Cerebellar nuclear complex (tissue), 1 donor: ENCODE measurements at places on chromosomes 12 and 14.

DNA sequence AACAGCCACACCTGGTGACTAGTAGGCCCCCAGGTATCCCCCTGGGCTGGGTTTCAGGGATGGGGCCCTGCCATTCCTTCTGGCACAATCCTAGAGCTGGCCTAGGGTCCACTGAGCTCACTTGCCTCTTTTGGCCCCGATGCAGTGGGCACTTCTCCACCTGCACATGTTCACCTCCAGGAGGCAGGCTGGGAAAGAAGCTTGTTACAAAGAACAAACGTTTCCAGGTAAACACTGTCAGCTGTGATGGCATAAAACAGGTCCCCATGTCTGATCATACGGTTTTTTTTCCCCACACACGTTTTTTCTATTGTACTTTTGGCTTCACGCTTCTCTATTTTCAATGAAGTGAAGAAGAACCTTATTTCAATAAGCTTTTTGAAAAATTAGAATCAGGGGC, 15.8 kb upstream of the HVCN1 start:
- no peak for DNase-seq

DNA sequence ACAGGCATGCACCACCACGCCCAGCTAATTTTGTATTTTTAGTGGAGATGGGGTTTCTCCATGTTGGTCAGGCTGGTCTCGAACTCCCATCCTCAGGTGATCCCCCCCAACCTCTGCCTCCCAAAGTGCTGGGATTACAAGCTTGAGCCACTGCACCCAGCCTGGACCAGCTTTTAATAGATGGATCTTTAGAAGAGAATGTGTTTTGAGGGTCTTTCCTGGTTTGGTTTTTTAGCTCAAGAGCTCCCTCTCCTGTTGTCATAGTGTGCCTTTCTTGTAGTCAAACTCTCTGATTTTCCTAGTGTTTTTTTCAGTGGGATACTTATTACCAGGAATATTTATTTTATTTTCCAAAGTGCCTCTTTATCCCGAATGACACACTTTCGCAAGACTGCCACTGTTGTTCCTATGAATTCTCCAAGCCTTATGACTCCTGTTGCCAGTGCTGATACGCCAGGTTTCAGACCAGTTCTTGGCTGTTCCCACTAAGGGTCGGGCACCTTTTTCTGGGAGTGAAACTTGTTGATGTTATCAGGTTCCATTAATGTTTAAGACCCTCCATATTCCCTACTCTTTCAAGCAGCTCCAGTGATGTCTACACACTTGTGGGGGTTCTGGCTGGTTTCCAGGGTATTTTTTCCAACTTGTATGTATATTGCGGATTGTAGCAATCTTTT, 31.5 kb upstream of the LIMA1 start:
- DNase-seq: no peak

DNA sequence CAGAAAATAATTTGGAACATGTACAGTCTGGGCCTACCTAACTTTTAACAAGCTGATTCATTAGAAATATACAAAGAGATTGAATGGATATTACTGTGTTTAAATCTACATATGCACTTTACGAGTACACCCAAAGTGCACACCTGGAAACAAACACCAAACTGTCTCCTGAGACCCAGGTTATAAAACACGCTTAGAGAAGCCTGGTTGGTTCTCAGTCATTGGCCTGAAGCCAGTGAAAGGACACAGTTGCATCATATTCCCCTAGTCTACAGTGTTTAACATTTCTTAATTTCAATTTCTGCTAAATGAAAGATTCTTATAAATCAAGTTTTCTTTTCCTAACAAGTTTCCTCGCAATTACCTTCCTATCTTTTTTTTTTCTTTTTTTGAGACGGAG, 209.5 kb downstream of the FBXL14 start:
- DNase-seq: no peak

DNA sequence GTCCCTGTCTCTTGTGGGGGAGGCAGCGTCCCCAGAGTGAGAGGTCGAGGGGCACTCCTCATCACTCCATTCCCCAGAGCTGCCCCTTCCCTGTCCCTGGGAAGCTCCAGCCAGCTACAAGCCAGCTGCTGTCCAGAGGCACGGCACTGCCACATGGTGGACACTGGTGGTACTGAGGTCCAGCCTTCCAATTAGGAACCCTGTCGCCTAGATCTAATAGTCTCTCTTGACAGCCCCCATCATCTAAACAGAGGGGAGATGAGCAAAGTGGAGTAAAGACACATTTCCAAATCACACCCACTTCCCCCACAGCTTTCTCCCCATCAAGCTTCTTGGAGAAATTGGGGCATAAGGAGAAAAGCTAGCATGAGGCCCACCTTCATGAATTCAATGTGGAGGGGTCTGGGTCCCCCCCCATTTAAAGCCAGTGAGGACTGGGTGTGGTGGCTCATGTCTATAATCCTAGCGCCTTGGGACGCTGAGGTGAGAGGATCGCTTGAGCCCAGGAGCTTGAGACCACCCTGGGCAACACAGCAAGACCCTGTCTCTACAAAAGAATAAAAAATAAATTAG, 2.1 kb upstream of the INHBE start:
- DNase-seq: no peak

DNA sequence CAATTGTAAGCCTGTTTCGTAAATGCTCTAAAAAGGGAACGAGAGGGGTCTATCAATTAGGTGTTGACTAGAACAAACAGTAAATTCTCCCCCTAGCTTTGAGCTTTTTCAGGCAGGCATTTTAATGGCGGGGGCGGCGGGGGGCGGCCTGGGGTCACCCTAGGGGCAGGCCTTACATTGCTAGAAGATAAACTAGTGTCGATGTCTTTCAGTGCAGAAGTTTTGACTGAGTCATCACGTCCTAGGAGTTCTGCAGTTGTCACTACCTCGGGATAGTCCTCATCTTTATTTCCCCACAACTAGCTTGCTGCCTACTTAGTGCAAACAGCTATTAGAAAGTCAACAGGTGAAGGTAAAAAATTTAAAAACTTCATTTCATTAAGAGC, 1.6 kb downstream of the ATP6V1D start:
- no peak for DNase-seq

GRCh38 chr12:109334887-109335286, 12.8 kb upstream of the MYO1H start:
- no peak for DNase-seq

- DNase-seq: no peak
These were observed 8.6 kb downstream of the LGR5 start for GRCh38 chr12:71448150-71448581.

GRCh38 chr12:11559626-11560340, 89.7 kb upstream of the ETV6 start:
- DNase-seq: no peak

DNA sequence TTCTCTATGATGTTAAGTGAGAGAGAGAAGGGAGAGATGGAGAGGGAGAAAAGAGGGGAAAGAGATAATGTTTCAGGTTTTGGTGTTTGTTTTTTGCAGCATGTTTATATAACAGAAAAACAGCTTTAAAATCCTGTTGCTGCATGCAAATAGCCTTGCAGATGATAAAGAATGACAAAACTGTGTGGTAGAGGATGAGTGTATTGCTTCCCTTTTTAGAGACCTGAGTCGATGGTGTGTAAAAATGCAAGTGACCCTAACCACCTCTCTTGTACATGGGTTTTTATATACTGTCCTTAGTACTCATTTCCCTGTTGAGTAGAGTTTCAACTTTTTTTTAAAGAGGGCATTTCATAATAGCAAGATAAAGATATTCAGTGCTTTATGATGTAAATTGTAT, 249.1 kb downstream of the AKAP6 start:
- no peak for DNase-seq

GRCh38 chr12:125573271-125573670, 508.0 kb downstream of the AACS start:
- DNase-seq: no peak

GRCh38 chr14:61179061-61179690, 102.0 kb downstream of the TMEM30B start:
- no peak for DNase-seq

- no peak for DNase-seq
These were observed 42.3 kb upstream of the MMP17 start for GRCh38 chr12:131785763-131786330.

- no peak for DNase-seq
These were observed 7.3 kb upstream of the INF2 start for GRCh38 chr14:104682107-104682593.

DNA sequence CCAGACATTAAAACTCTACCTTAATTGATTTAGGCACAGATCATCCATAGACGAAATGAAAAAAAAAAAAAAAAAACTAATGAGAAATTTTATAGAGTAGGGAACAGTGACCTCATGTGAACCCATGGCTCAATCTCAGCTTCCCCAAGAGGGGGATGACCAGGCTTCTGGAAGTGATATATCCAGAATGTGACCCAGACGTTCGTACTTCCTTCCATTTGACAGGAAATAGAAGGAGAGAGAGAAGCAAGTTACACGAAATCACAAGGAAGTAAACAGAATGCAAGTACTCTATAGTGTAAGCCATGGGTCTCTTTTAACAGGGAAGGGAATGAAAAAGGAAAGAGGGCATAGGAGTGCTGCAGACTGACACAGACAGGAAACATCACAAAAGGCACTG, 10.1 kb downstream of the FOXN3 start:
- DNase-seq: no peak

DNA sequence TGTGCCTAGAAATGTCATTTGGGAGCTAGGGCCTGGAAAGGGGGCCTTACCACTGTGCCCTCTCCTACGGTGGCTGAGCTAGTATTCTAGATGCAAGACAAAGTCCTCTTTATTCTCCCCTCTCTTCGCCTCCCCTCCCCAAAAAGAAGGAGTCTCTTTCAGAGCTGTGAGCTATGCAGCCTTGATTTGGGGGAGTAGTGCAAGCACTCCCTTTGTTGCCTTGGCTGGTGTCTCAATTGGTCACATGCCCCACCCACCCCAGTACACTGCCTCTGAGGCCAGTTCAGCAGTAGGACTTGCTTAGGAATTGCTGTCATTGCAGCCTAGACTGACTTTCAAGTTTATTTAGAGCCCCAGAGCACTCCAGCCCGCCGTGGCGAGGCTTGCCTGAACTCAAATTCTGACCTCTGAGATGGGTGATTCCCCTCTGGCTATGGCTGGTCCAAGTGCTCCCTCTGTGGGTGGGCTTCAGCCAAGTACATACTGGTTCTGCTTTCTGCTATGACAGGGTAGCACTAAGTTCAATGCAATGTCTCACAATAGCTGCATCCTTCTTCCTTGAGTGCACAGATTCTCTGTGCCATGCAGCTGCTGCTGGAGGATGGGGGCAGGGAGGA, 37.0 kb upstream of the FBXO33 start:
- no peak for DNase-seq

- no peak for DNase-seq
These were observed 630.0 kb upstream of the TBX3 start for GRCh38 chr12:115313929-115314328.

GRCh38 chr12:25014961-25015360, 66.1 kb upstream of the BCAT1 start:
- no peak for DNase-seq

GRCh38 chr14:91858536-91859275, 8.6 kb downstream of the TC2N start:
- no peak for DNase-seq

GRCh38 chr14:75125617-75126016, 1.2 kb downstream of the NEK9 start:
- DNase-seq: no peak

GRCh38 chr14:106875503-106875902, 1349.1 kb downstream of the TMEM121 start:
- no peak for DNase-seq

GRCh38 chr12:64900540-64900939, 76.1 kb downstream of the TBC1D30 start:
- DNase-seq: no peak

DNA sequence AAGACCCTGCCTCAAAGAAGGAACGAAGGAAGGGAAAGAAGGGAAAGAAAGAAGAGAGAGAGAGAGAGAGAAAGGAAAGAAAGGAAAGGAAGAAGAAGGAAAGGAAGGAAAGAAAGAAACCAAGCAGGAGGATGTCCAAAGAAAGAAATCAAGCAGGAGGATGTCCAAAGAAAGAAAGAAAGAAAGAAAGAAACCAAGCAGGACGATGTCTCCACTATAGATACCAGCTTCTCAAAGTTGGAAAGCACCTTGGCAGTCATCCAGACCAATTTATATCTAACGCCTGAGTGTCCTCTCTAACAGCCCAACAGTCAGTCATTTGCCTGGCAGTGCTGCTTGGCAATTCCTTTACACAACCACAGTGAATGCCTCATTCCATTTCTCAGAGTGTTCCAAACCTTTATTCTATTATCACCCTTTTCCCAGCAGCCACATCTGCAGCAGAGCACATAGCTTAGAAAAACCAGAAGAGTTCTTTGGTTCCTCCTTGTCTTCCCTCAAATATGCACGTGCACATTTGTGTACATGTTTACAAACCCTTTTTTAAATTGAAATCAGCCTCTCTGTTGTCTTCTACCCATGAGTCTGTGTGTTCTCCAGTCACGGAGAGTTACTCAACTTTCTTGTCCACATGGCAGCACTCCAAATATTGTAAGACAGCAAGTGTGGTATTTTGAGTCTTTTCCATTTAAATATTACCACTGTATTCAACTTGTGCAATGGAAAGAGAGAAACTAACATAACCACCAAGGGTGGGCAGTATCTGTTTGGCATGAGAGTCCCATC, 138.4 kb downstream of the STXBP6 start:
- DNase-seq: no peak

DNA sequence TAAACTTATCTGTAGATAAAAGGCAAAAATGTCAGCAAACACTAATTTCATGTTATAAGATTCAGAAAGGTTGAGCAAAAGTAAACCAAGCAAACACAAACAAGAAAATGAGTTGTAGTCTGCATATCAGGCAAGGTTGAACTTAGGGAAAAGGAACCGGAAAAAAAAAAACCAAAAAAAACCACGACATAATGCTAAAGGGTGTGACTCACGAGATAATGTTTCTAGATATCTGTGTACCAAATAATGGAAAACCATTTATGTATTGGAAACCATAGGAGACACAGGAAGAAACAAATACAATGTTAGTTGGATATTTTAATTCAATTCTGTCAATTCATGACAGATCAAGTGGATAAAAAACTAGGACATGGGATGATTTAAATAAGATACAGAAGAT, 60.5 kb downstream of the GPATCH2L start:
- no peak for DNase-seq

DNA sequence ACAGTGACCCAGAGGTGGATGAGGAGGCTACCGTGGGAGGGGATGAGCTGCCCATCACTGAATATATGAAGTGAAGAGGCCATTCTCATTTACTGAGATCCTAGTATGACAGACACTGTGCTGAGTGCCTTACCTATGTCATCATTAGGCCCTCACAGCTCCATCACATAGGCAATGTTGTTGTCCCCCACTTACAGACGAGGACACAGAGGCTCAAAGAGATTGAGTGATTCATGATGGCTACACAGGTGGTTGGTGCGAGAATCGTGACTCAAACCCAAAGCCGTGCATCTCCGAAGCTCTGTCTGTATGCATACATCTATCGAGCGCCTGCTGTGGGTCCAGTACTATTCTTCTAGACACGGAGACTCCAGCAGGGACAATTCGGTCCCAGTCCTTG, 5.9 kb upstream of the CCDC197 start:
- no peak for DNase-seq

GRCh38 chr12:127731657-127732056, 535.3 kb upstream of the TMEM132C start:
- DNase-seq: no peak

DNA sequence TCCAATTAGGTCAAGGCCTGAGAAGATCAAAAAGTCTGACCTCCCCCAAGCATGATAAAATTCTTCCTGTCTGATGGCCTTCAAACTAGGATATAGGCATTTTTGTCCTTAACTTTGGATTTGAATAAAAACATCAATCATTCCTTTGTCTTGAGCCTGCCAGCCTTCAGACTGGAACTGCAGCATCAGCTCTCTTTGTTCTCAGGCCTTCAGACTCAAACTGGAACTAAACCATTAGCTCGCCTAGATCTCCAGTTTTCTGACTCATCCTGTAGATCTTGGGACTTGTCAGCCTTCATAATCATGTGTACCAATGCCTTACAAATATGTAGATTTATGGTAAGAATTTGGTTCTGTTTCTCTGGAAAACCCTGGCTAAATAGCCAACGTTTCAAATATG, 721.7 kb downstream of the GALC start:
- no peak for DNase-seq
